Hypothalamus (tissue), 51 donors: ENCODE measurements at places on chromosomes 1 and 21.

DNA sequence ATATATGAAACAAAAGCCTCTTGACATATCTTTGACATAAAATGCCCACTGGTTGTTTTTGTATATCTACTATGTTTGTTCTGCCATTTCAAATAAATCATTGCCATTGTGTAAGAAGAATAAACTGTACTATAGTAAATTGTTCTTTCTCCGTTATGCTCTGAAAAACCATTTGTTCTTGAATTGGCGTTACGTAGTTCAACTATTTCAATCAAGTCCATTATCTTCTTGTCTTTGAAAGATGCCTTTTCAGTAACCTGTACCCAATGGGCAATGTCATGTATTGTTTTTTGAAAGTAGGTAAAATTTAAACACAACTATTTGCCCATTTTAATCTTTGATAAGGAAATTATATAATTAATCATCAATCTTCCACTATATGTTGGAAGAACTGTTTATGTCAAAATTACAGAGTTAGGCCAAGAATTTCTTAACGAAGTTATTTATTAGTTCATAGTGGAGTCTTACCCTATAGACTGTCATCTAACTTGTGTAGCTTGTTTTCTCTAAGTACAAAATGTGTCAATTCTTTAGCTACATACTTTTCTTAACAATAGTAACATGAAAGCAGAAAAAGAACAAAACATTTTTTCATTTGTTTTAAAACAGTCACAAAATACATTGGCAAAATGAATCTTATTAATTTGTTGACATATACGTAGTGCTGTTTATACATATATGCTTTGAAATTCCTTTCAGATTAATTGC is 294.8 kb downstream of the PTPRC start:
- DNase-seq = no peak

GRCh38 chr21:23162198-23162946 is 2164.2 kb downstream of the NCAM2 start:
- DNase-seq = no peak

- no peak for DNase-seq
Observed at GRCh38 chr21:42459546-42460215, 36.3 kb downstream of the RSPH1 start.

- DNase-seq = peak; percentile 73
Observed at GRCh38 chr1:43530483-43531106, at the start of gene PTPRF. Gene PTPRF (plus strand): TSS chr1:43530883. CDS start chr1:43545076, 14,193 bp downstream.

DNA sequence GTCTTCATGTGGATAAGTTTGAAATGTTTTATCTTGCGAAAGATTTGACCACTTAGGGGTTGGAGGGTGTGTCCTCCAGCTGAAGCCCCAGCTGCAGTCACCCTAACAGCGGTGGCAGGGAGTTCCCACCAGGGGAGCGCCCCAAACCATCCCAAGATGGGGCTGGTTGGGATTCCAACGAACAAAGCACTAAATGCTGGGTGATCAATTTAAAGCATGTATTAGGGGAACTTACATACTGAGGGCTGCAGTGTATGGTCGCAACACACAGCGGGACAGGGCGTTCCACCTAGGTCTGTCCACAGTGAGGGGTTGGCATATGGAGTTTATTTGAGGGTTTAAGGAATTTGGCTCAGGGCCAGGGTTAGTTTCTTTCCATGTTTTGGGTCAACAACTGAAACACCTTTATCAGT is 26.3 kb downstream of the SLC37A1 start:
- DNase-seq = no peak

GRCh38 chr21:36428761-36429432 is 43.7 kb downstream of the CHAF1B start:
- DNase-seq = no peak

DNA sequence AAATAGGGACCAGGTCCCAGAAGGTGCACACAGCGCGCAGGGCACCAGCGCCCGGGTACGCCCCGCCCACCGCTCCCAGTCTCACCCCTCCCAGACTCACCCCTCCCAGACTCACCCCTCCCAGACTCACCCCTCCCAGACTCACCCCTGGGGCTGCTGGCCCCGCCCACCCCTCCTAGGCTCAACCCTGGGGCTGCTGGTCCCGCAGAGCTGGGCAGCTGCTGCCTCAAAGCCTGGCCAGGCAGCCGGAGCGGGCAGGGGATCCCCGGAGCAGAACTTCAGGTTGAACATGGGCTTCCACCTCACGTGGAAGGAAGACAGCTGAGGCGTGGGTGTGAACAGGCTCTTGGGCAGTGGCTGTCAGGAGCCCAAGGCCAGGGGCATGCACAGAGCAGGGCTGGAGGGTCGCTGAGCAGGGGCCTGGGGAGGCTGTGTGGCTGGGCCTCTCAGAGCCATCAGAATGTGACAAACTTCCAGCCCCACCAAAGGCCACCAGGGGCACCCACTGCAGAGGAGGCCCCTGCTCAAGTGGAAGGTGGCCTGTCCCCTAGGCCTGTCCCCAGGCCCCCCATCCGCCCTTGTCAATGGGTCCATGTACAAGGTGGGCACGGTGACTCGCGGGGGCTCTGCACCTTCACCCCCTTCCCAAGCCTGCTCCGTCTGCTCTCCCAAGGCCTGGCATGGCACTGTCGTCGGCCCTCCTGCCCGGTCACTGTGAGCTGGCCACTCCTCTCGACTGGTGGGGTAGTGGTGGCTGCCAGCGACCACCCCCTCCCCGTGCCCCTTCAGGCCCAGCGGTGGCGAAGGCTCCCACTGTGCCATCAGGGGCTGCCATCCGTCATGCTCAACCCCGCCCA is 20.4 kb upstream of the SUMO3 start:
- no peak for DNase-seq

- DNase-seq = no peak
Observed at GRCh38 chr1:211520641-211521040, 28.7 kb upstream of the RD3 start.

- DNase-seq = no peak
Observed at GRCh38 chr1:89946532-89946931, 48.4 kb upstream of the ZNF326 start.

DNA sequence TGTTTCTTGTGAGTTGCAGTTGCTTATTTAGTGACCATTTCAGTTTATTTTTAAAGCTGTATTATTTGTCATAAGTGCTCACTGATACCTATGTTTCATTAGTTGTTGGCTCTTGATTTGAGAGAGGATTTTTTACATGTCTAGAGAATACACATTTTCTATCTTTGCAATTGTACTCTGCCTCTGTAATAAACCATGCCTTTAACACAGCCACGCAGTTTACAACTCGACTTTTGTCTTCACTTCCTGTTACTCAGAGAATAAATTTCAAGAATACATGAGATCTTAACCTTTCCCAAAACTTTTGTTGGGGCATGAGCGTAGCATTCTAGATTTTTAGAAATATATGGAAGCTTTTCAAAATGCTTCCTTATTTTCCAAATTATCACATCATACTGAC is 14.9 kb upstream of the ZNF678 start:
- no peak for DNase-seq

GRCh38 chr1:213083112-213083445 is 32.0 kb downstream of the RPS6KC1 start:
- DNase-seq = no peak

DNA sequence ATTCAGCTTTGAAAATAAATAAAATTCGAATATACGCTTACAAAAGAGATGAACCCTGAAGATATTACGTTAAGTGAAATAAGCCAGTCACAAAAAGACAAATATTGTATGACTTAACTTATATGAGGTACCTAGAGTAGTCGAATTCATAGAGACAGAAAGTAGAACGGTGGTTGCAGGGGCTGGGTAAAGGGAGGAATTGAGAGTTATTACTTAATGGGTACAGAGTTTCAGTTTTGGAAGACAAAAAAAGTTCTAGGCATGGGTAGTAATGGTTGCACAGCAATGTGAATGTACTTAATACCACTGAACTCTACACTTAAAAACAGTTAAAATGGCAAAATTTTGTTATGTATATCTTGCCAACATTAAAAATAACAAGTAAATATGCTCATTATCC is 48.6 kb upstream of the ZNHIT6 start:
- no peak for DNase-seq

DNA sequence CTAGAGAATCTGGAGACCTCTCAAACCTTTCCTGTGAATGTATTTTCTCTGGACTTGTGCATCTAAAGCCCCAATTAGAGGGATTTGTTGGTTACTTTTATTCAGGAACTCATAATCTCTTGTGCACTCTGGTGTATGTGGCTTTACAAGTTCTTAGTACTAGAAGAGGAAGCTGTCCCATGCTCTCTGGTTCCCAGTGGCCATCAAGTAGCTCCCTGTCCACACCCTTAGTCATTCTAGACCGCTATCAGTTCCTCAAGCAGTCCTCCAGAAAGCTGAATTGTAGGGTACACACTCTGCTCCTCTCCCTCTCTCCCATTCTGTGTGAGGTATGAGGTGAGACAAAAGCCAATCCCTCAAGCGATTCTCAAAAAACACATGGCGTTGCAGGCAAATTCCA is 470.3 kb downstream of the PTPRC start:
- no peak for DNase-seq

DNA sequence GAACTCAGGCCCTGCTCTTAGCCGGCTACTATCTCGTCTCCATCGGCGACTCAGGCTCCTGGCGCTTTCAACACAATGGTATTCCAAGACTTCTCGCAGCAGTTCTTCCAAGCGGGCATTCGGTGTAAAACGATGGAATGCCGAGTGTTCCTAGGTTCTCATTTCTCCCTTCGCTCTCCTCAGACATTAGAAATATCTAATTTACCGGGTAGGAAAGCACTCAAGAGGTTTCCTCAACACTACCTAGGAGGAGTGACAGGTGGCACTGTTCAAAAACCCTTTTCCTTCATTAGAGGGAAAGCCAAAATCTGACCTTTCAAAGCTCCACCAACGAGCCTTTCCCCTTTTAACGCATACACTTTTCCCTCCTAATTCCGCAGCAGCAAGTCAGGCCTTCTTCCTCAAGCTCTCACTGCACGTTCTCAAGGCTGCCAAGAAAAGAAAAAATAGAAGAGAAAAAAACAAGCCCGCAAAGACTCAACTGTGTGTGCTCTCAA is 601 bp downstream of the UBE2G2 start:
- DNase-seq = no peak

GRCh38 chr21:34897828-34898227 is 151.3 kb downstream of the RUNX1 start:
- no peak for DNase-seq

GRCh38 chr1:45643321-45643720 is 19.5 kb upstream of the CCDC17 start:
- DNase-seq = no peak

DNA sequence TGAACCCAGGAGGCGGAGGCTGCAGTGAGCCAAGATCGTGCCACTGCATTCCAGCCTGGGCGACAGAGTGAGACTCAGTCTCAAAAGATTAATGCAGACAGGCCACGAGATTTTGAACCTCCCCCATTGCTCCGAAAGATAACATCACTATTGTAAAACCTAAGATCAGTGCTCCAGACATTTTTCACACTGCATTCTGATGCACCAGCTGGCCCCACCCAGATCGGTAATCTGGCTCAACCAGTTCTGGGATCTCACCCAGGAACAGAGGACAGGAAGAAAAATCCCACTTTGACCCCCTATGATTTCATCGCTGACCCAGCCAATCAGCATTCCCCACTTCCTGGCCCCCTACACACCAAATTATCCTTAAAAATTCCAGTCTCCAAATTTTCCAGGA is 10.7 kb upstream of the CSRP1 start:
- no peak for DNase-seq

DNA sequence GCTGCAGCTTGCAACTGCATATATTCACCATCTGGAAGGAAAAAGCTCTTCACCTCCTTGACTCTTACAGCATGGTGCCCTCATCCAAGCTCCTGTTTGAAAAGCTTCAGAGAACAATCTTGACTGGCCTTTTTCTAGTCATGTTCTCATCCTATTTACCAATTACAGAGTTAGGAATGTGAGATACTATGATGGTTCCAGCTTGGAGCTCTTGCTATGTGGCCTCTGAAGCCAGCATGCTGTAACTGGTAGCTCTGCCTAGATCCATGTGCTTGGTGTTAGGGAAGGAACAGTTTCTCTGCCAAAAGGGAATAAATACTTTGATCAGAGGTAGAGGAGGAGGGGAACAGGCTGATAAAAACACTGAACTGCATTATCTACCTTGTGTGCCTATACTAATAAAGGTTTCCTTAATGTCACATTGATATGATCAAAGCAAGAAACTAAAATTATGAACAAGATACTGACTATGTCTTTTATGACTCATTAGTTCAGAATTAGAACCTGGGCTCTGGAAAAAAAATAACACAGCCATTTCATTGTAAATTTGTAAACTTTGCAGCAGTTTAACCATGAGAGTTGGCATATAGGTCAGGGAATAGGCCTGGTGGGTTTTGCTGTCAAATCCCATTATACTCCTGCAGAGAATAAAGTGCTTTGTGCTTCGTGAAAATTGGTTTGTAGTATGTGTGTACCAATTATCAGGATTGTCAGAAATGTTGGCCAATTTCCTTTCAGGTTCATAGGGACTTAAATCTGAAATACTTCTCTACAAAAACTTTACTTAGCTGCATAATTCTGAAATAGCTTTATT is 92.7 kb downstream of the LEPR start:
- DNase-seq = no peak

GRCh38 chr1:20178634-20179370 is 7.1 kb upstream of the UBXN10 start:
- no peak for DNase-seq

DNA sequence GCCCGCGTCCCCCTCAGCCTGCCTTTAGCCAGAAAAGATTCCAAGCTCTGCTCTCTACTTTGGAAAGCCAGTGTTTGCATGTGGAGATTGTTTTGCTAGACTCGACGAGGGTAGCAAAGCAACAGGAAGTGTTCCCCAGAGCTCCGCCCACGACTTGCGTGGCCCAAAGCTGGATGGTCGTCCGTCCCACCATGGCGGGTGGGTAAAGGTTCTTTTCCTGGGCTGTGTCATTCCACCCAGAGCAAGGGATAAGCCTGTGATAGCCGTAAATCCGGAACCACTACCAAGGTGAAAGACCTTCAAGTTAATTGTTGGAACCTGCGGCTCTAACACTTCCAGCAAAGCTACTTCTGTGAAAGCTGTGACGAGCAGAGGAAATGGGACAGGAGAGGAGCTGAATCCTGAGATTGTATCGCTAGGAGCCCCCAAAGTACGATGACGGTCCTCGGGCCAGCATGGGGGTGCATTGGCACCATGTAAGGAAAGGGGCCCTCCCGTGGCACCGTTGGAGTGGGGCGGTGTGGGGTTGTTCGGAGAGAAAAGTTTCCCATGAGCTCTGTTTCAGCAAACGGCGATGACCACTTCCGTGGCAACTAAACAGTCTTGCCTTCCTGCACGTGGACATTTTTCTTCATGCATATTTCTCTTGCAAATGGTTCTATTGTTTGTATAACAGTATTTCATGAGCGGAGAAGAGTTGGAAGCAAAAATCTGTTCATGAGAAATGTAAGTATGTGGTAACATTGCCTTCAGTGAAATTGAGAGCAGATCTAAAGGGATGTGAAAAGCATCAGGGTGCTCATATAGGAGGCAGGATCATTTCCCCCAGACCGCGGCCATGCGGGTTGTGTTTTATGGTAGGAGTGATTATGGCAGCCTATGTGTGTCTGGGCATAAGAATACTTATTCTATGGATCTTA is 8.4 kb downstream of the MX2 start:
- no peak for DNase-seq
